ACHN (cell line): ENCODE measurements at places on chromosomes 1 and 21.

DNA sequence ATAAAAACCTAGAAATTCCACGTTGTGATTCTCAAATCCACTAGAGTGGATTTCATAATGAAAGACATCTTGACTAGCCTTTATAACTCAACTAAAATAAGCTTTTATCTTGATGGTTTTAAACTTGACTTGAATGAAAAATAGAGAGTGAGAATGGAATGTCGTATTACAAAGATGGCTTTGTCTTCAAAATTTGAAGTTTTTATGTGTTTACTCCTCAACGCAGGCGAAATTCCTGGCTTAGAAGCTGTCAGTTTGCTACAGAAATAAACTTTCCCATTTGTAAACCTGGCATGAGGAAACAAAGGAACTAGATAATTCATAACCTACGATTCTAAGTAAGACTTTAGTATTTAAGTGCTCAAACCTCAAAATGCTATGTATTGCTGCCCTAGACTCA is 90.0 kb upstream of the KRTAP19-8 start:
- no peak for DNase-seq

DNA sequence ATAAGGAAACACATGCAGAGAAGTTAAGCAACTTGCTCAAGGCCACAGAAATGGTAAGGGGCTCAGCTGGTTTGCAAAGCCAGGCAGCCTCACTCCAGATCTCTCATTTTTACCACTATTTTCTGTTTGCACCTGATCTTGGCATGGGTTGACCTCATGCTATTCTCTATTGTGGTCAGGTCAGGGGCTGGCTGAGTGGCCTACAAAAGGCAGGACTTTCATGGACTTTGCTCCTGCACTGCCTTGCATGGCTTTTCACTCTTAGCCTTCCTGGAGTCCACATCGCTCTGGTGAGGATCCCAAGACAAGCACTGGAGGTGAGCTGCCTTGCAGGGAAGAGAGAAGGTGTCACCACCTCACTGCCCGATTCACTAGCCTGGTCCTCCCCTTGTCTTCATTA is 56.8 kb upstream of the CSF3R start:
- DNase-seq, result no peak

GRCh38 chr21:15343066-15343465 is 278.3 kb upstream of the NRIP1 start:
- no peak for DNase-seq

DNA sequence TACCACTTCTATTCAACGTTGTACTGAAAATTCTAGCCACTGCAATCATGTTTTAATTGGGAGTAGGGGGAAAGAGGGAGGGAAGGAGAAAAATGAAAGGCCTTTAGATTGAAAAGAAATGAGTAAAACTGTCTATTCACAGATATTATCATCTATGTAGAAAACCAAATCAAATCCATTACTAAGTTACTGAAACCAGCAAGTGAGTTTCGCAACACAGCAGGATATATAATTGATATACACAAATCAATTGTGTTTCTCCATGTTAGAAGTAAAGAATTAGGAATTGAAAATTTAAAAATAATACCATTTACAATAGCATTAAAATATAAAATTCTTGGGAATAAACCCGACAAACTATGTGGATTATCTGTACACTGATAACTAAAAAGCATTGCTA is 19.2 kb downstream of the SFT2D2 start:
- no peak for DNase-seq

GRCh38 chr21:18041012-18041411 is 203.6 kb upstream of the CHODL start:
- peak; percentile 48 for DNase-seq

GRCh38 chr1:229102741-229103391 is 168.0 kb upstream of the RAB4A start:
- no peak for DNase-seq
